ENCODE measurements at places on chromosomes 16 and 17.

- DNase-seq, result no peak
Observed at GRCh38 chr17:70492368-70492767, 323.0 kb downstream of the KCNJ2 start.

GRCh38 chr16:921321-921905 lies 49.4 kb downstream of the LMF1 start:
- DNase-seq, result no peak

DNA sequence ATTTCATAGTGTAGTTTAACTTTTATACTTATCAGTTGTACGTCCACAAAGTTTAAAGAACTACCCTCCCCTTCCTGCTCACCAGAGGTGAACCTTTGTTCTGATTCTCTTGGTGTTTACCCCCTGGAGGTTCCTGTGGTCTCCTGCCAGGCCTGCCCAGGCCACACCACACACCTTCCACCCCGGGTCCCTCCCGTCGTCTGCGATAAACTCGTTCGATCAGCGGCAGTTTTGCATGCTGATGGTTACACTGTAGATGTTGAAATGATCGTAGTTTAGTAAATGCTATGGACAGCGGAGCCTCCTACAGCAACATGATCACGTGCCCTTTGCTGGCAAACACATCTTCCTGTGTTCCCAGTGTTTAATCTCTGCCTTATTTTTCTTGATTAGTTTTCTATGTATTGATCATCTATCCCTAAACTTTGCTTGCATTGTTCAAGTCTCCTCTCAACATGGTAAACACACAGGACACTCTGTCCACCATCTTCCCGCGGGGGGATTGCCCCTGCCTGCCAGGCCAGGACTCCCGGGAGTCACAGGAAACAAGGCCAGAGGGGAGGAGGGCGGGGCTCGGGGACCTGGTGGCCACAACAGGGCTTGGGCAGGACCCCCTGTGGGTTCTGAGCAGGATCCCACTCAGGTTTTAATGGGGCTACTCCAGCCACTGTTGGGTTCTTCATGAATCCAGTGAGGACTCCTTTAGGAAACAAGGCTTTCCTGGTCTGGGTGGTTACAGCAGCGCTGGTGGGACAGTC lies 2.8 kb upstream of the ACSF3 start:
- DNase-seq, result no peak

- DNase-seq, result no peak
Observed at GRCh38 chr16:57762365-57763040, 26.9 kb downstream of the KATNB1 start.

DNA sequence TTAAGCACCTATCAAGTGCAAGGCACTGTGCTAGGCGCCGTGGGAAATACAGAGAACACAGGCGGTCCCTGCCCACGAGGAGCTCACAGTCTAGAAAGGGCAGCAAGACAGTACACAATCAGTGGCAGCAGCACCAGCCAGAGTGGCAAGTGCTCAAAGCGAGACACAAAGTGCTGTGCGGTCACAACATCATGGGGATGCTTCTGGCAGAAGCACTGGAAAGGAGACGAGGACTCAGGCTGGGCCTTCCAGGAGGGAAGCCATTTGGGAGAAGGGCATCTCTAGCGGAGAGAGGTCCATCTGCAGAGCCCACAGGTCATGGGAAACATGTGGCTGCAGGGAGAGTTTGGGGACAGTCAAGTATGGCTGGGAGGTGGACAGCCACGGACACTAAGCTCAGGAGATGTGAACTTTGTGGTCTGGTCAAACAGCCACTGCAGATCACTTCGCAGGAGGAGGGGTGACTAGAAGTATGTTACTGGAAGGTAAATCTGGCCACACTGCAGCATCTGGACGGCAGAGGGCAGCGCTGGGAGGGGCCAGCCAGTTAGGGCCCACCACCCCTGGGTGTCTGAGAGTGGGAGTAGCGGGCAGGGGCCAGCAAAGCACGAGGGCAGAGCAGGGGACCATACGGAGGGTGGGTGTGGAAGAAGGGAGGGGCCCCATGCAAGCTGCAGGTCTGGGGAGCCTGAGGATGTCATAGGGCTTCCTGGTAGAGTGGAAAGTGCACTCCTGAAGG lies 71.1 kb downstream of the N4BP1 start:
- DNase-seq, result no peak

DNA sequence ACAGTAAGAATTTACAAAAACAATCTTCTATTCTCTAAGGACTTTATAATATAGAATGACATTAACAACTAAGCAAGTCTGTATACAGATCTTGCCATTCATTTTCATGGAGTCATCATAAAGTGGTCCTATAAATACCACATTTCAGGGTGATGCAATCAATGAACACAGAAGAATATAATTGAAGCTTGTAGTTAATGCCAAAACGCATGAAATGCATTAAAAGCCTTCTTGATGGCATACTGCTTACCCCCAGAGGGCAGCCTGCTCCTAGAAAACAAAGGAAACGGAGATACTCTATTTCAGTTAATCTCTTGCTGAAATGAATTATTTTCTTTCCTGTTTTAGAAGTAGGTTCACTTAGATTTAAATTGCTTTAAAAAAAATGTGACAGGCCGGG lies 45.2 kb upstream of the STAC2 start:
- DNase-seq, result no peak

DNA sequence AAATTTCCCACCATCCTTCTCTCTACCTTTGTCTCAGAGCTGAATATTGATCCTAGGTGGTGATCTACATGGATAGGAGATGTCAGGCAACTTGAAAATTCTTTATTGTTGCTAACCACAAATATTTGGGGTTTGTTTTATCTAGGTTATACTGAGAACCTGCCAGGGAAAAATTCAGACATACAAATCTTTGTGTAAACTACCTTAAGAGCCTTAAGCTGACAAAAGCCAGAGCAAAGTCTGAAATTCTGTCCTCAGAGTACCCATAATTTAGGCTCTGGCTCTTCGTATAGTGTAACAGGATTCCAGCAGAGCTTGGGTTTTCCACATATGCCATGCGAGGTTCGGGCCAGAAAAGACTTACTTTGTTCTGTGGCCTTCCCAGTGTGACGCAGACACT lies 406.7 kb upstream of the MAF start:
- no peak for DNase-seq

Data from stimulated activated CD4-positive, alpha-beta T cell treated with anti-CD3 and anti-CD28 coated beads, TNF-alpha, amount 100 ng/mL, for 1 hour (primary cell).